Thyroid gland (tissue), 4 donors: ENCODE measurements at places on chromosomes 12 and 14.
A peak's percentile ranks its signal among the peaks of the same experiment; 100 is the strongest.

DNA sequence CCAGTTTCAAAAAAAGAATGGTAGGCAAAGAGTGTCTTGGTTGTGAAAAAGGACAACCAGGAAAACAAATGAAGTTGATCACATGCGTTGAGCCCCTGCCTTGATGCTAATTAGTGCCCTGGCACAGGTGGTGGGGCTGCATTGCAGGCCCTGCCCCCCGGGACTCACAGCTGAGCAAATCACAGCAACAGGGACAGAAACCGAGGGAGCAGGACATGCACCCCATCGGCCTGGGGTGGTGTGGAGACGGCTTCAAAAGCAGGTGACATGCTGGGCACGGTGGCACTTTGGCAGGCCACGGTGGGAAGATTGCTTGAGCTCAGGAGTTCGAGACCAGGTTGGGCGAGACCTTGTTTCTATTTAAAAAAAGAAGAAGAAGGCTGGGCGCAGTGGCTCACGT lies 1.1 kb upstream of the PAPLN start:
- DNase-seq: no peak

DNA sequence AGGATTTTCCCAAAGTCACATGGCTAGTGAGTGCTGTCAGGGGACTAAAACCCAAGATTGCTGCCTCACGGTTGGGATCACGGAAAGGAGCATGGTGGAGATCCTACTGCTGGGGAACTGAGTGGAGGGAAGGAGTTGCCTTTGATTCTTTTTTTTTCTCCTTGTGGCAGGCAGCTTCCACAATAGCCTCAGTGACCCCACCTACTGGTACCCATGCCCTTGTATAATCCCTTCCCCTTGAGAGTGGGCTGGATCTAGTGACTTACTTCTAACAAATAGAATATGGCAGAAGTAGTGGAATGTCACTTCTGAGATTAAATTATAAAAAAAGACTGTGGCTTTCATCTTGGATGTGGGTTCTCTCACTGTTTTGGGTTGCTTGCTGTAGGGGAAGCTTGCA lies 135.7 kb downstream of the DICER1 start:
- DNase-seq: no peak

DNA sequence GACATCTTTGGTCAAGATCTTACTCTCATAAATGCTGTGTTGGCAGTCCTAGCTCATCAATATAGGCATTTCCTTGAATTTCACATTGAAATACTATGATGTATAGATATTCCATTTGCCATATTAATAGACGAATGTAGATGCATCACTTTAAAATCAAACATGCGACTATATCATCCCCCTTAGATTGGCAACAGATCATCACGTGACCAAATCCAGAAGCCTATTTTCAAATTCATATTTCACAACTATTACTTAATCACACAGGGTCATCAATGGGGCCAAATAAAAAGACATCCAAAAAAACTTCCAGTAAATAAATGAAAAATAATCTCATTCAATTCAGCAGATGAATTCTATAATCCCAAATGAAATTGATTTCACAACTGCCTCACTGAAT lies 15.3 kb downstream of the LMO3 start:
- DNase-seq: no peak

DNA sequence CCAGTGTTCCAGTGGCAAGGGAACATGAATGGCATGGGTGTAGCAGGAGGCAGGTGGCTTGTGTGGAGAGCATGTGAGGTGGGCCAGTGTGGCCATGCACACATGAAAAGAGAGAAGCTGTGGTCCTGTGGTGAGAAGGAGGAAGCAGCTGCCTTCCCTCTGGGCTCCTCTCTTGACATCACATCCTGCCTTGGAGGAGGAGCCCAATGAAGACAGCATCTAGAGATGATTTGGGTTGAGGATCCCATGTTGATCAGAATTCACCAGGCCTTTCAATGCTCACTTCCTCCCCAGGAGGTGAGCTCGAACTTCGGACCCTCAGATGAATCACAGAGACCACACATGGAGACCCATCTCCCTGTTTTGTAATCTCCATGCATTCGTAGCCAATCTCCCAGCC lies 82.6 kb downstream of the LRRC74A start:
- no peak for DNase-seq

DNA sequence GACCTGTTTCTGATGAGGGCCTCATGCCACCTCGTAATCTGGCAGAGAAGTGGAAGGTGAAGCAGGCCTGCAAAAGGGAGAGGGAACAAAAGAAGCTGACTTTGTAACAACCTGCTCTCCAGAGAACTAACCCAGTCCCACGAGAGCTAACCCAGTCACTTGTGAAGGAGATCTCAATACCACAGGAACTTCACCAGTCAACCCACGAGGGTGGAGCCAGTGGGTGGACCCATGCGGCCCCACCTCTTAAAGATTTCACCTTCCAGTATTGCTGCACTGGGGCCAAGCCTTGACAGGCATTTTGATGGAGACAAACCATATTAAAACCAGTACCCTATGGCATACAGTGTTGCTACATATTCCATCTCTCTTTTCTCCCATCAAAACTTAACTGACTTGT lies 55.1 kb downstream of the SERPINA10 start:
- DNase-seq: no peak

DNA sequence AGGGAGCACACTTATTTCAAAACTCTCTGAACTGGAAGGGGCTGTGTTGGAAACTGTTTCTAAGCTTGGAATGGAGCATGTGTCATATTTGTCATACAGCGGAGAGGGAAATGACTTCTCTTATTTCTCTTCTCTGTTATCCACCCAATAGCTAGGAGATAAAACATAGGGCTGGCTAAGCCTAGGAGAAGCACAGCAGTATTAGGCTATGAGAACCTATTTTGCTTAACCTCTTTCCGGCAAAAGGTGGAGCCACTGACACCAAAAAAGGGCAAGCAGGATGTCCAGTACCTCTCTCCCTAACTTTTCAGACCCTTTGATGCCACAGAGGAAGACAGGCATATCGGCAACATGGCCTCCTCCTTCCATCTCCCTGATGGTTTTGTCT lies 148.3 kb downstream of the CRADD start:
- DNase-seq: no peak

DNA sequence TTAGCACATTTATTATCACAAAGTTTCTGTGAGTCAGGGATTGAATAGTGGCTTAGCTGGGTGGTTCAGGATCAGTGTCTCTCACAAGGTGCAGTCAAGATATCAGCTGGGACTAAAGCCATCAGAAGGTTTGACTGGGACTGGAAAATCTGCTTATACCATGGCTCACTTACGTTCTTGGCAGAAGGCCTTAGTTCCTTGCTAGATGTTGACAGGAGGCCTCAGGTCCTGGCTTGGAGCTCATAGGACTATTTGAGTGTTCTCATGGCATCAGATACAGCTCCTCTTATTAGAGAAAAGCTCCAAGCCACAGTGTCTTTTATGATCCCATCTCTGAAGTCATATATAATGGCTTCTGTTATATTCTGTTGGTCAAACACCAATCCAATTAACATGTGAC lies 127.3 kb downstream of the SLC6A15 start:
- DNase-seq: no peak

- DNase-seq: no peak
Measured at GRCh38 chr12:106304797-106305196, 2.3 kb downstream of the TCP11L2 start.

GRCh38 chr14:38727731-38728130 lies 375.3 kb downstream of the SEC23A start:
- DNase-seq: no peak

- DNase-seq: peak; percentile 54
Measured at GRCh38 chr14:51616724-51617409, 34.8 kb upstream of the FRMD6 start.

DNA sequence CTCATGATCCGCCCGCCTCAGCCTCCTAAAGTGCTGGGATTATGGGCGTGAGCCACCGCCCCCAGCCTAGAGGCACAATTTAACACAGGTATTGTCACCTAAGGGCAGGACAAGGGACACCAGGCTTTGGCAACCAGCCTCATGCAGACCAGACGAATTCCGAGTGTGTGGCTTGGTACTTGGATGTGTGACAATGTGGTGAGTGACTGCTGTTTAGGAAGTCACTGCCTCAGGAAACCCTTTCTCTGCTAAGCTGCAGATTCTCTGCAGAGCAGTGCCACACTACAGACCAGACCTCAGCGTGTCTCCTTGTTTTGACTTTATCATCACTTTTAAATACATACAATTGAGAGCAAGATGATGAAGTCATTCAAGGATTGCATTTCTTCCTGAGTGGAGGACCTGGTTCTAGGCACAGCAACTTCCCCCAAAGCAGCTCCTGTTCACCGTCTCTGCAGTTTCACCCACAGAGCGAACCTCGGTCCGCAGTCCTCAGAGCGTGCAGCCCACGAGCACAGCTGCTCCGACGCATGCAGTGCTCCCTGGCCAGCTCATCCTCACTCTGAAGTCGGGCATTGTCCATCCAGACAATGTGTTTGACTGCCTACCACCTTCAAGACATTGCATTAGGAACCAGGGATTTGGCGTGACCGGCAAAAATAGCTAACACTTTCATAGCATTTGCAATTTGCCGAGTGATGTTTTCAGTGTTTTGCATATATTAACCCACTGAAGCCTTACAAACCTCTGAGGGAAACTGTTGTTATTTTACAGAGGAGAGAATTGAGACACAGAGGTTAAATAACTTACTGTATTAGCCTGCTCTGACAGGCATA lies 235.2 kb downstream of the CHST11 start:
- DNase-seq: no peak

GRCh38 chr12:9381619-9382018 lies 173.4 kb upstream of the PZP start:
- no peak for DNase-seq

- no peak for DNase-seq
Measured at GRCh38 chr14:67703997-67704396, 2.3 kb downstream of the RDH12 start.

GRCh38 chr14:68651652-68652432 lies 141.0 kb downstream of the ZFP36L1 start:
- DNase-seq: no peak
